Stimulated activated CD4-positive, alpha-beta T cell treated with anti-CD3 and anti-CD28 coated beads, TNF-alpha, amount 100 ng/mL, for 1 hour (primary cell): ENCODE measurements at places on chromosomes 3 and 15.

- no peak for DNase-seq
Measured at GRCh38 chr3:191303596-191303995, 25.6 kb upstream of the CCDC50 start.

- no peak for DNase-seq
Measured at GRCh38 chr15:59966262-59966661, 37.8 kb upstream of the FOXB1 start.

DNA sequence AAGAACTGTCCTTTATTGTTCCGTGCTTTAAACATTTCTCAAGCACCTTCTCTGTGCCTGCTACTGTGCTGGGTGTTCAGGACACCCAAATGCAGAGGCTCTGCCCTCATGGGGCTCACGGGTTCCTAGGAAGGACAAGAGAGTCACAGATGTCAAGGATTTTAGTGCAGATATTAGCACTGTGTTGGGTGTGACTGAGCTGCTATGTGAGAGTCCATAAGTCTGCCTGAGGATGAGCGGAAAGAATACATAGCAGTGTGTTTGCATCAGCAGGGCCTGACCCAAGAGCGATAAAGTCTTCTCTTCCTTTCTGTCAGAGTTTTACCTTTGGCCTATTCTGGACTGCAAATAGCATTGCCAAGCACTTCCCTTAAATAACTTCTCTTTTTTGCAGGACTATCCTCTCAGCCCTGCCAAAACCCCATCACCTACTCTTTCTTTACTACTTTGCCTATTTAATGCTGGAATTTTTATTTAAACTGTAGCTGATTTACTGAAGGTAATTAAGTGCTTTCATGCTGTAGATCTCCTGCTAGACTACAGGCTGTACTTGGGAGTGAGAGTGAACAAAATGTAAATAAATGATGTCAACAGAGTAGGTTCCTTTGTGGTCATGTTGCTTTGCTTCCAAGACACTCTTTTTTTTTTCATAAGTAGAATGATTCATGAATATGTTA lies 459.4 kb upstream of the TPRG1 start:
- DNase-seq: no peak

DNA sequence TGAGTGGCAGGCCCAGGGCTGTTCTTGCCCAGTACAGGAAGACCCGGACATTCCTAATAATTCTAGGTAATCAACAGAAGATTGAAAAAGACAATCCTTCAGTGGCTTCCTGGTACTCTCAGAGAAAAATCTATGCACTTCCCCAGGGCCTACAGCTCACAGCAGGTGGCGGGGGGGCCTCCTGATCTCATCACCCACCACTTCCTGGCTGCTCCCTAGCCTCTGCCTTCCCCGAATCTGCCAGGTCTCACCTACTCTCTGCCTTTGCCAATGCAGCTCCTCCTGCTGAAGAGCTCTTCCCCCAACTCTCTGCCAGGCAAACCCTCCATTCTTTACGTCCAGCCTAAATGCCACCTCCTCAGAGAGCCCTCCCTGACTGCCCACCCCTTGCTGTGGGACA lies 37.5 kb downstream of the EHD4 start:
- peak; percentile 46 for DNase-seq

DNA sequence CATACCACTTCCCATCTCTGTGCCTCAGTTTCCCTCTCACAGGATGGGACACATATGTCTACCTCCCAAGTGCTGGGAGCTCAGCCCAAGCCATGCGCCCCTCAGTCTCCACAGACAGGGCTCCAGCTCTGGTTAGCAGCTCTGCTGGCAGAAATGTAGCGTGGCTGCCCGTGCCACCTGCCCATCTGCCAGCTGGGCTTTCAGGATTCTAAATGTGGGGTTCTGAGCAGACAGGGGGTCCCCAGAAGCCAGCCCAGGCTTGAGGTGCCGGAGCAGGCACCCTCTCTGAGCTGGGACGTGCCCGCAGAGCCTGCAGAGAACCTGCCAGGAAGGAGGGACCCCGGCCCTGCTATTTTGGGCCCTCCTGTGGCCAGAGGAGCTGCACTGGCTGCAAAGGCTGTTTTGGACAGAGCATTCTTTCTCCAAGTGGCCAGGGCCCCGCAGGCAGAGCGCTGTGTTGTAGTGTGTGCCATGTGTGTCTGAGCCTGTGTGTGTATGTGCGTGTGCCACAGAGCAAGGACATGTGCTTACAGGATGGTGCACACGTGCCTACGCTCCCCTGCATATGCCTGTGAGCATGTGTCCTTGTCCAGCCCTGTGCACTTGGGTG lies 31.7 kb downstream of the PSTPIP1 start:
- DNase-seq: no peak

GRCh38 chr3:195895861-195896360 lies 12.4 kb downstream of the TNK2 start:
- DNase-seq: peak; percentile 27

GRCh38 chr3:172918568-172919296 lies 168.2 kb downstream of the ECT2 start:
- DNase-seq: no peak

DNA sequence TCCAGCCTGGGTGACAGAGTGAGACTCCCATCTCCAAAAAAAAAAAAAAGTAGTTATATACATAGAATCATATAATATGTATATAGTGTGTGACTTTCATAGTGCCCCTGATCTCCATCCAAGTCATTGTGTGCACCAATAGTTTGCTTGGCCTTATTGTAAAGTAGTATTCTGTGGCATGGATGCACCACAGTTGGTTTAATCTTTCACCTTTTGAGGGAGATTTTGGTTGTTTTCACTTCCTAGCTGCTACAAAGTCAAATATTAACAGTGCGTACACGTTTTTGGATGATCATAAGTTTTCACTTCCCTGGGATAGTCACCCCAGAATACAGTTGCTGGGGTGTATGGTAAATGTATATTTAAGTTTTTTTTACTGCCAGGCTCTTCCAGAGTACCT lies 162.8 kb downstream of the PTPRG start:
- no peak for DNase-seq

GRCh38 chr3:53511246-53511645 lies 16.8 kb downstream of the CACNA1D start:
- DNase-seq: no peak

DNA sequence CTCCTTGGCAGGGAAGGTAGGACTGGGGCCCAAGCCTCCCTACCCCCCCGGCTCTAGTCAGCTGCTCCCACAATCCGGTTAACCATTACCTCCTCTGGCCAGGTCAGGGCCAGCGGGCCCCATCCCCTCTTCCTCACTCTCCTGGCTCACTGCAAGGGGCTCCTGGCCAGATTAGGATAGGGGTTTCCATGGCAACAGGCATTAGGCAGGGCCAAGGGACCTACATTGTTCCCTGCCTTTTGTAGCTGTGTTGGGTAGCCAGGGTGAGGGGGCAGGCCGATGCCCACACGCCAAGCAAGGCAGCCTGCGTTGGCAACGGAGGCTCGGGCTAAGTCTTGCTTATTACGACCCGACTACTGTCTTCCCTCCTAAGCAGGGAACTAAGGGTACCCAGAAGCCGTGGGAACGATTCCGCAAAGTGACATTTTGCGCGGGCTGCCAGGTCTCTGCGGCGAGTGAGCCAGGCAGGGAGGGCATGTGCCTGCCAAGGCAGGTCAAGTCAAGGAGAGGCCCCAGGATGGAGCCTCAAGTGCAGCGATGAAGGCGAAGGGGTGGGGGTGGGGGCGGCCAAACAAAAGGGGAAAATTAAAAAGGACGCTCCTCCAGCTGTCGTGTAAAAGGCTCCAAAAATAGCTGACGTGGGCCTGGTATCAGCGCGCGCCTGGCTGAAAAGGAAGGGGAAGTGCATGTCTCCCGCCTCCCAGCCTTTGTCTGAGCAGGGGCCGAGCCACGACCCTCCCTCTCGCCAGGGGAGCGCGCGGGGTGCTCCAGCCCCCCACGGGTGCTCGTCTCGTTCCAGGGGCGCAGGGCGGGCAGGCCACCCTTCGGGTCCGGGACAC lies 919 bp downstream of the IDH2 start:
- DNase-seq: no peak
